ENCODE measurements at places on chromosomes 7 and 10. TPM values are rescaled to one million over a fixed set of nuclear protein-coding genes. Genes with fewer than 3 reads are reported as not detected.
A peak's percentile ranks its signal among the peaks of the same experiment; 100 is the strongest.

RAB19 gene
- total RNA-seq, result 3.5 TPM

DNA sequence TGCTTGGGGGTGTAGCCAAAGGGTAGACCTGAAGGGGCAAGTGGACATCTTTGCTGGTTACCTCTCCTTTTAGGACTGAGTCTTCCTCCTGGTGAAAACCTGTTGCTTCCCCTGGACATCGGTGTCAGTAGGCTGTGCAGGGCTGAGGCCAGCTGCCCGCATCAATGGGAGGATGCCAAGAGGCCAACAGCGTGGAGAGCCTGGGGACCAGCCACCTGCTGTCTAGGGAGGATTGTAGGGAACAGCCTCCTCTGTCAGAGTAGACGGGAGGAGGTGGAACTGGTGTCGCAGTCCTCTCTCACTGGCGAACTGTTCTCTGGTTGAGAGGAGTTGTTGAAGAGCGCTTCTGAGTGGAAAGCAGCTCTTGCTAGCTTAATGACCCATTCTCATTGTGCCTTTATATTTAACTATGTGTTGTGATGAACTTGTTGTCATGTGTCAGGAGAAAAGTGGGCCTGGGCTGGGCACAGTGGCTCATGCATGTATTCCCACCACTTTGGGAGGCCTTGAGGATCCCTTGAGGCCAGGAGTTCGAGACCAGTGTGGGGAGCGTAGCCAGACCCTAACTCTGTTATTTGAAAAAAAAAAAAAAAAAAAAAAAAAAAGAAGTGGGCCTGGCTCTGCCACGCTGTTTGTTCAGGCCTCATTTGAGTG is 1.8 kb downstream of the SUFU start:
- no peak for DNase-seq

VPS37D gene
- 9.2 TPM for total RNA-seq

UMAD1 gene
- total RNA-seq, result 24.2 TPM

PIP gene
- total RNA-seq, result not detected

GRCh38 chr10:3427347-3427746 is 254.8 kb upstream of the PITRM1 start:
- no peak for DNase-seq

DNA sequence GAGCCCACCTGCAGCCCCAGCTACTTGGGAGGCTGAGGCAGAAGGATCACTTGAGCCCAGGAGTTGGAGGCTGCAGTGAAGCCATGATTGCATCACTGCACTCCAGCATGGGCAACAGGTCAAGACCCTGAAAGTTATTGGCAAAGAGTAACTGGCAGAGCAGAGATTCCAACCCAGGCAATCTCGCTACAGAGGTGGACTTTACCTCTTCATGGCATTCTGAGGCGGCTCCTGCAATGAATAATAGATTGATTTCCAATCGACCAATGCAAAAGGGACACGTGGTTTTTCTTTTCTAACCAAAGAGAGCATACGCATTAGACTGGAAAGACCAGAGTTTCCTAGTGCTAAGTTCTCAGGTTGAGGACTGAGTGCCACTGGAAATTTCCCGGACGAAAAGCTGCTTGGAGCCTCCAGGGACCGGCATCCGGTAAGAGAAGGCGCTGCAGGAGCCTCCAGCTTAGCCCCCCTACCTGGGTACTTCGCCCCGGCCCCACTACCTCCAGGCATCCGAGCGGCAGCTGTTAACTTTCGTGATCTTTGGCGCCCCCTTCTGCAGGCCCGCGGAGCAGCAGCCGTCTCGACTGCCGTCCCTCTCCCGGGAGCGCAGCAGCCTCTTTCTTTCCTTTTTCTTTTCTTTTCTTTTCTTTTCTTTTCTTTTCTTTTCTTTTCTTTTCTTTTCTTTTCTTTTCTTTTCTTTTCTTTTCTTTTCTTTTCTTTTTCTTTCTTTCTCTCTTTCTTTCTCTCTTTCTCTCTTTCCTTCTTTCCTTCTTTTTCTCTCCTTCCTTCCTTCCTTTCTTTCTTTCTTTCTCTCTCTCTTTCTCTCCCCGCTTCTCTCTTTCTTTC is 4.1 kb downstream of the MBLAC1 start:
- DNase-seq, result peak; percentile 43

- peak; percentile 7 for DNase-seq
Observed at GRCh38 chr7:14691597-14692203, 210.9 kb downstream of the DGKB start.

- DNase-seq, result no peak
Observed at GRCh38 chr10:131212763-131213325, 98.7 kb downstream of the TCERG1L start.

DNA sequence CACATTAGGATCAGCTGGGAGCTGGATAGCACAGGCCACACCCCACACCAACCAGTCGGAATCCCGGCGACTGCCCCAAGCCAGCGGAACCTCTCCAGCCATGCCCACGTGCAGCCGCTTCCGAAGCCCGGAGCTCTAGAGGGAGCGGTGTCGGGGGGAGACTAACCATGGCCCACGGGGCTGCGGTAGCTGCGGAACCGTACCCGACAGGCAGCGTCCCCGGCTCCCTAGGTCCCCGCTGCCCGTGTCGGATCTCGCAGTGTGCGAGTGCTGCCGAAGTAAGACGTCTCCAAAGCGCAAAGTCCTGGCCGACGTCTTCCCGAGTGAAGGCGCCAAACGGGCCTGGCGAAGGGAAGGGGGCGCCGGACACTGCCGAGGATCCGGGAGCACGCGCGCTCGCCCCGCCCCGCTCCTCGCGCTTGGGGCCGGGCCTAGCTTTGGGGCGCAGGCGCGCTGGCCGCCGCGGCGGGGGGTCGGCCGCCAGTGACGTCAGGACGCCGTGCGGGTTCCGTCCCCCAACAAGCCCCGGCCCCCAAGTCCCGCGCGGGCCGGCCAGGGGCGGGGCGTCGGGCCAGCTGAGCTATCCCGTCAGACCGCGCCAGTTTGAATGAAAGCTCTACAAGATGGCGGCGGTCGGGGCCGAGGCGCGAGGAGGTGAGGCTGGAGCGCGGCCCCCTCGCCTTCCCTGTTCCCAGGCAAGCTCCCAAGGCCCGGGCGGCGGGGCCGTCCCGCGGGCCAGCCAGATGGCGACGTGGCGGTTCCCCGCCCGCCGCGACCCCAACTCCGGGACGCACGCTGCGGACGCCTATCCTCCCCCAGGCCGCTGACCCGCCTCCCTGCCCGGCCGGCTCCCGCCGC is at the start of gene SUV39H2:
Gene SUV39H2 (plus strand): TSS at position 601 of the 858 bp plus-strand sequence. CDS start 23 bp downstream, at position 624.
- peak; percentile 78 for DNase-seq

MSS51 gene
- 1.5 TPM for total RNA-seq

DNA sequence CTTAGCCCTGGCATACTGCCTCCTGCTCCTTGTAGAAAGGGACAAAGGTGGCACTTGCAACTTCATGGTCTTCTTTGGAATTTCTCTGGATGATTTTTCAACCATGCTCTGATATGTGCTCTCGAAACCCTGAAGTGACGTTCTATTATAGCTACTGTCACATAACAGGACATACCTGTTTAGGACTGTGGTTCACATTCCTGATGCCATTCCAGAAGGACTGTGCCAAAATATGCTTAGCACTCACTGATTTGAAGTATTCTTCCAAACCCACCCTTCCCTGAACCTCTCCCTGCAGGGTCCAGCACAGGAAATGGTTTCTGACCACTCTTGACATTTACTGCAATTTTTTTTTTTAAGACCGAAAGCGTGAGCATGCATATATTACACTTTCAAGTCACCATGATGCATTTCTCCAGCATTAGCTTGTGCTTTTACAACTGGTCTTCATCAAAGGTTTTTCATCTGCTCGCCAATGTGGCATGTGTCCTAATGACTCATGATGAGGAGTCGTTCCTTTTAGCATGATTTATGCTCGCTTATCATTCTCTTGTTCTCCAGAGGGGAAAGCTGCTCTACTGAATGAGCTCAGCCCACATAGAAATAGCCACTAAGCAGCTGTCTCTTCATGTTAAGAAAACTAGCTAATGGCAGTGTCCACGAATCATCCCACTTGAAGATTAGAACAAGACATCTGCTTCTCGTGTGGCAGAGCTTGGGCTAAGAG is 135.2 kb downstream of the ADAM12 start:
- DNase-seq, result peak; percentile 72

CCNY gene
- 66.3 TPM for total RNA-seq

PDE1C gene
- 2.3 TPM for total RNA-seq

AMZ1 gene
- total RNA-seq, result 14.2 TPM

DNA sequence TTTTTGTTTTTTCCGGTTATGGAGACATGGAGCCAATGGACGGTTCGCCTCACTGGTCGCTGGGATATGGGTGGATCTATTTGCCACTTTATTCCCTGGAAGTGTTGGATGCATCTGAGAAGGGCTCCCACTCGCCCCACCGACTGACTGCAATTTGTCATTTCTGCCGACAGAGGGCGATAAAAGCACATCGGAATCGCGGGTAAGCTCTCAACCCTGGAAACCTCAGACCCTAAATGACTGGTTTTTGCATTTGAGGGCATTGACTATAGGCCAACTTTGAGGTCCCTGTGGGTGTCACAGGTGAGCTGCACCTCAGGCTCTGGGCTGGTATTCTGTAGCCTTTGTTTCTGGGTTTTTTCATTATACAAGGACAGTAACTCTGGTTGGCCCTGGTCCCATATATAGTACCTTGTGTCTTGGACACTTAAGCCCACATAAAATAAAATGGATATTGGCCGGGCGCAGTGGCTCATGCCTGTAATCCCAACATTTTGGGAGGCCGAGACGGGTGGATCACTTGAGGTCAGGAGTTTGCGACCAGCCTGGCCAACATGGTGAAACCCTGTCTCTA is 11.9 kb upstream of the OPALIN start:
- DNase-seq, result peak; percentile 36

ANKRD1 gene
- 123 TPM for total RNA-seq

DNA sequence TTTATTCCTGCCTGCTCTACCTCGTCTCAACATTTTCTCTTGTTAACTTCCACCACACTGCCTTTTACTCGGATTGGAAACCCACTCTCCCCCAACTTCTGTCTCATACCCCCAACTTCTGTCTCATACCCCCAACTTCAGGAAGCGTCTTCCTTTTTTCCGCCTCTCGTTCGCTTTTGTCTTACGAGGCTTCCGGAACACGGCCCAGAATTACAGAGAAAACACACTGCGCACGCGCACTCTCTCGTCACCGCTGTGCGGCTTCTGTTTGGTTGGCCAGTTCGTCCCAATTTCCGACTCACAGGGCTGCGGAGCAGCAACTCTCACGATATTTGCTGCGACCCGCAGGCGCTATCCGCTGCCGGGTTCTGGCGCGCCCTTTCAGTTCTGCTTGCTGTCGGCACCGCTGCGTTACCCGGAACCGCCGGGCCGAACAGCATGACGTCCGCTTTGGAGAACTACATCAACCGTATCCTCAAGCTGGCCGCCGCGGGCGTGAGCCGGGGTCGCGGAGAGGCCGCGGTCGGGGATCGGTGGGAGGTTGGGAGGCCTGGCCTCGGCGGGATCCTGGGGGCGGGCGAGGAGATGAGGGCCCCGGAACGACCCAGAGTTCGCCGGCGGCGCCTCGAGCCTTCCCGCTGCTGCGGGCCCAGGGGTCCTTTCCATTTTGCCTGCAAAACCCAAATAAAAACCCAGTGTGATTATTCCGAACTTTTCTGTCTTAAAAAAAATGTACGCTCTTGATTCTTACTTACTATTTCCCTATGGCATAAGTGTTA is at the start of gene LSM8:
Gene LSM8 (plus strand): TSS at position 379 of the 779 bp plus-strand sequence. CDS start 60 bp downstream, at position 439.
- peak; percentile 98 for DNase-seq

DNA sequence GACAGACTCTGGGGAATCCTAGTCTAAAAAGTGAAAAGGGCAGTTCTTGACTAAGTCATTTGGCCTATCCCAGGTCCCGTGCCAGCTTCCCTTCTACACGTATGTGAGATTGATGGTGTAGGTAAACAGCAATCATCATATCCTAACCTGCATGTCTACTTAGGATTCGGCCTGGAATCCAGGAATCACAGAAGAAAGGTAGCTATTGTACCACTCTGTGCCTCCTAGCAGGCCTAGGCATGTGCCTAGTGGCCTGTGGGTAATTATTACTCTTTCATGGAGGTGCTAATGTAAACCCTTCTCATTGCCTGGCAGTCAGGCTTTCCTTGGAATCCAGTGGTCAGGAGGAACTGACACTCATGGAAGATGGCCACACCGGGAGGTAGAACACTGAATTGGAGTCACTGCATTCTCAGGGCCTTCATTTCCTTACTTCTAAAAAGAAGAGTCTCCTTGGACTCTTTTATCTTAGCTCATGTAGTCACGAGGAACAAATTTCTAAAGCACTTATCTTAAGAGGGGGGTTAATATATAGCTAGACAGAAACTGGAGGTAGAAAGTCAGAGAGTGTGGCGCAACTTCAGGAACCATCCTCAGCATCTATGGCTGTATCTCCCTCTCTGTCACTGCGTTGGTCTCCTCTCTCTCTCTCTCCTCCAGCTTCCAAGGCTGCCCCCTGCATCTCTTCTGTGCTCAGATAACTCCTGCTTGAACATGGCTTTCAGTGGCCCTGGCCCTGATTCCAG is 122.5 kb downstream of the C1GALT1 start:
- DNase-seq, result no peak

GRCh38 chr7:149202831-149203231 is 7.5 kb downstream of the ZNF282 start:
- no peak for DNase-seq

TCAF2 gene
- 0.35 TPM for total RNA-seq

DNA sequence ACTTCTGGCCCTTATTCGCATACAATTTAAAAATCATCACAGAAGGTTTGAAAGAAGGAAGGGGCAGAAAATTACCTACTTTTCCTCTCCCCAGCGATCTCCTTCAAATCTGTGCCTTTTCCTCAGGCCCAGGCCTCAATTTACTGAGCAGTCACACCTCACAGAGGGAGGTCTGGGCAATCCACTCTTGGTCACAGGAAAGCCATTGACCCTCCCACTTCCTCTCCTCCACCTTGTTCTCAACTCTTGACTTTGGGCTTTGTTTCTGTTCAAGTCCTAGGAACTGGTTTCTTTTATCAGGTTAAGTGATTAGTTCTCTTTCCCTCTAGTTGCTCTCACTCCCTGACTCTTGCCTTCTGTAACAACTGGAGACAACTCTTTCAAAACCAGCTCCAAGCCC is 37.0 kb upstream of the ATRNL1 start:
- DNase-seq, result no peak

DNA sequence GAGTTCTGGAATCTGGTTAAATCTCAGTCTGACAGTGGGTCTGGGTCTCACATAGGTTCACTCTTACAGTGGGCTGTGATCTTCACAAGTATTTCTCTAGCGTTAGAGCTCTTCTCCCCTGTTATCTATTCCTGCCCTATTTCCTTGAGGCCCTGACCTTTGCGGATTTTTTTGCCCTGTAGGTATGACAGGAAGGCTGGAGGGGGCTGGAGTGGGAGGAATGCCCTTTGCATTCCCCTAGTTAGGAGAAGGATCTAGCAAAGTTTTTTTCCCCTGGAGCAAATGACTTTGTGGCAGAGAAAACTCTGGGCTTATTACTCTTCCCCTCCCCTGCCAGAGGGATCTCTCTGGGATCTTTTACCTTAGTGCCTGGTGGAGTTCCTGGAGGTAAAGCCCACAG is 49.2 kb downstream of the GALNT11 start:
- no peak for DNase-seq

HBP1 gene
- 139 TPM for total RNA-seq

GRCh38 chr10:92208736-92209135 is 82.1 kb downstream of the CPEB3 start:
- peak; percentile 43 for DNase-seq

DNA sequence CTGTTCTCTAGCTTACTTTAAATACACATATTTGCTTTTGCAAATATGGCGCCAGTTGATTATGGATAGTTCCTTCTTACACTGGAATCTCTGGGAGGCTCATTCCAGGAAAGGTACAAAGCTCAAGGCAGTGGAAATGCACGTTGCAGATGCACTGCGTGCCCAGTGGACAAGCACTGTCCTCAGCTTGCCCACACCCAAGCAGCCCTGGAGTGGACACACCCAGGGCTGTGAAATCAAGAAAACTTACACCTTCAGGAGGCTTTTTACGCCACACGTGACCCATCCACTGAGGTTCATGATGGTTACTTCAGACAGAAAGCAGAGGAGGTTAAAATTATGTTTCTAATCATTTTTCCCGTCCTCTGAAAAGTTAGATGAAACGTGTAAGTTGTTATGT is 248.5 kb downstream of the VTI1A start:
- DNase-seq, result no peak
